HFFc6 (cell line): ENCODE measurements at places on chromosomes 1 and 21. TPM values are rescaled to one million over a fixed set of nuclear protein-coding genes. Genes with fewer than 3 reads are reported as not detected.

DNA sequence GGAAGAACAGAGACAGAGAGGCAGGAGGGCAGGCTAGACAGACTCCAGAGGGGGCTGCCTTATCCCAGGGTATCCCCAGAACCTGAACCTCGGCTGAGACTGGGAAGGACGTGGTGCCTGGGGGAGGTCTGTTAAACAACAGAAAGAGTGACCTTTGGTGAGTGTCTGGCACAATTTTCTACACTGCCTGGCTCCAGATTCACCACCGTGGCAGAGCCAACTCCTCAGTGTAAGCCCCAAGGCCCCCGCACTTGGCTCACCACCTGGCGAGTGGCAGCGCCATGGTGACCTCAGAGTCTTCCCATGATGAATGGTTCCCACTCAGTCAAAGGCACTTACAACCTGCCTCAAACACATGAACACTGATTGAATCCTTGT lies 6.5 kb downstream of the RD3 start:
- no peak overlapping the region for H3K27ac ChIP-seq
- no peaks in the 10 kb centered on the region for H3K36me3 ChIP-seq
- peaks cover 58% of the 10 kb centered on the region for H3K27me3 ChIP-seq
- H3K4me3 ChIP-seq, result no peak overlapping the region
- no peaks in the 10 kb centered on the region; the same call in 1 of the 2 replicates for H3K4me1 ChIP-seq

GRCh38 chr1:219927298-219927955 lies 930 bp downstream of the SLC30A10 start:
- no peak overlapping the region for H3K27ac ChIP-seq
- no peaks in the 10 kb centered on the region for H3K36me3 ChIP-seq
- H3K4me1 ChIP-seq, result no peaks in the 10 kb centered on the region

- no peak overlapping the region; the same call in 1 of the 2 replicates for H3K4me3 ChIP-seq
- peak overlapping the region; percentile 76 for H3K27ac ChIP-seq
- peak; percentile 28 for DNase-seq
- H3K27me3 ChIP-seq, result peaks cover 3% of the 10 kb centered on the region
Measured at GRCh38 chr1:21882721-21883415, 54.2 kb downstream of the HSPG2 start.

GRCh38 chr21:41877901-41878830 lies 978 bp downstream of the PRDM15 start:
- H3K36me3 ChIP-seq, result no peaks in the 10 kb centered on the region
- H3K4me3 ChIP-seq, result peak overlapping the region; percentile 94
- H3K4me1 ChIP-seq, result peaks cover 20% of the 10 kb centered on the region
- H3K27ac ChIP-seq, result peak overlapping the region; percentile 92

DNA sequence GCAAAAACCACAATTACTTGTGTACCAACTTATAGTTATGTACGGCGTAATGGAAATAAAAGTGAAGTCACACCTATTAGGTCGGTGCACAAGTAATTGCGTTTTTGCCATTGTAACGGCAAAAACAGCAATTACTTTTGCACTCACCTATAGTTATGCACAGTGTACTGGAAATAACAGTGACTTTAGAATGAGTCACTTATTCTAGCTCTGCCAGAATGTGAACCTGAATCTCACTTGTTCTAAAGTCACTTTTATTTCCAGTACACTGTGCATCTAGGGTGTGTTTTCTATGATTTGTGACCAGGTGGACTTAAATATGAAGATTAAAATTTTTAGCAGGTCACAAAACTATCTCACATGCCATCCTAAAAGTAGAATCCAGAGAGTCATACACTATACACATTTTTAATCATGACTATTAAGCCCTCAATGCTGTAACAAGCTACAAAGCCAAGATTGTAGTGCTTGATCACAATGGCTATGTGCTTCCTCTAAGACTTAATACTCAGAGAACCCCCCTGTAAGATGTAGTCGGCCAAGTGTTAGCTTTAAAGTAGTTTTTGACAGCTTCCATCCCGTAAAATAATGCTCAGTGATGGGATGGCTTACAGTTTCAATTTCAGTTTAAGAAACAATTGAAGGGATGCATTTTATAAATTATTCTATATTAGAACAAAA lies 218.8 kb downstream of the NEGR1 start:
- no peaks in the 10 kb centered on the region for H3K36me3 ChIP-seq
- H3K4me3 ChIP-seq, result no peak overlapping the region
- no peaks in the 10 kb centered on the region for H3K27me3 ChIP-seq
- DNase-seq, result no peak
- no peak overlapping the region for H3K27ac ChIP-seq
- peaks cover 19% of the 10 kb centered on the region for H3K4me1 ChIP-seq

Gene ESPN
- not detected in 3 replicates for total RNA-seq

- no peak for DNase-seq
- H3K4me1 ChIP-seq, result no peaks in the 10 kb centered on the region
- no peak overlapping the region for H3K4me3 ChIP-seq
- H3K27me3 ChIP-seq, result peaks cover 2% of the 10 kb centered on the region; the same call in 1 of the 2 replicates
Measured at GRCh38 chr1:14313731-14314431, 284.6 kb upstream of the KAZN start.

DNA sequence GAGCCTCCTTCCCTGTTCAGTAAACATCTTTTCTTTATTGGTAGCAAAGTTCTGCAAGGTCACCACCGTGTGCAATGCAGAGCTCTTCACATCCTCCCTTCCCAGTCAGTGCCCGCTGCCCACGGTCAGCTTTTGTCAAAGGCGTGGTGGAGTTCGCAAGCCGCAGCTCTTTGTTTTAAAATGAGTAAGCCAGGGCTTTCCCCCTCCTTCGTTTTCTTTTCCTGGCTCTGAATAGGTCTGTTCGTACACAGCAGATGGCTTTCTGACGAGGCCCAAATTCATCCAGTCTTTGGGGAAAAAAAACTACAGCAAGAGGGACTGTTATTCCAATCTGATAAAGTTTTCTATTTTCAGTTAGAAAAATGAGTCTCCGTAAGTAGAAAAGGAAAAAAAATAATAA lies 153.2 kb downstream of the LRIG2 start:
- no peak overlapping the region for H3K27ac ChIP-seq
- H3K4me3 ChIP-seq, result peak overlapping the region; percentile 35; the same call in 1 of the 2 replicates
- H3K27me3 ChIP-seq, result peaks cover 14% of the 10 kb centered on the region; the same call in 1 of the 2 replicates
- no peak for DNase-seq

Gene THEM5
- not detected in 3 replicates for total RNA-seq

Gene ZNF669
- 3.6 to 5.4 TPM (median 4.3 TPM) in 3 replicates for total RNA-seq

Gene BARHL2
- not detected in 3 replicates for total RNA-seq

Gene CFHR5
- not detected in 3 replicates for total RNA-seq

DNA sequence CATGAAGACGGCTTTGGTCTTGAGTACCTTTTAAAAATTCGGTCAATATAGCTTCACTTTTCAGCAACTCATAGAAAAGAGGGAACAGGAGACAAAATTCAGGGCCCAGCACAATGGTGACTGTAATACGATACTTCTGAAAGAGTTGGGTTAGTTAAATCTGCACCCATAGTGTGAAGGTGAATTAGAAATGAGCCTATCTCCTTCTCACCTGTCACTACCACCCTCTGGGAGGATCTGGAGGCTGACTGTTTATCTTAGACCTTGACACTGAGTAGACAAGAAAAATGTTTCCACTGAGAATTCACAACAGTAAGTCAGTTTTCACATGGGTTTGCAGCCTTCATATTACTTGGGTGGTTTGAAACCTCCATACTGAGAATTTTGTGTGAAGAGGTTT lies 57.9 kb upstream of the HMGB4 start:
- H3K27ac ChIP-seq, result no peak overlapping the region
- DNase-seq, result no peak
- no peaks in the 10 kb centered on the region for H3K4me1 ChIP-seq
- H3K36me3 ChIP-seq, result peaks cover 7% of the 10 kb centered on the region; the same call in 1 of the 2 replicates
- H3K4me3 ChIP-seq, result no peak overlapping the region

- H3K27me3 ChIP-seq, result no peaks in the 10 kb centered on the region; the same call in 1 of the 2 replicates
- peak overlapping the region; percentile 76 for H3K27ac ChIP-seq
- peak overlapping the region; percentile 91 for H3K4me3 ChIP-seq
- DNase-seq, result no peak
Measured at GRCh38 chr1:42657201-42657600, 1.0 kb upstream of the PPIH start.

- peaks cover under 1% of the 10 kb centered on the region; the same call in 1 of the 2 replicates for H3K27me3 ChIP-seq
- no peak for DNase-seq
- H3K4me3 ChIP-seq, result no peak overlapping the region
- H3K27ac ChIP-seq, result no peak overlapping the region
Measured at GRCh38 chr1:8812081-8812480, 5.4 kb downstream of the RERE start.

GRCh38 chr1:48000883-48001282 lies 3.7 kb upstream of the TRABD2B start:
- no peak overlapping the region for H3K27ac ChIP-seq
- no peaks in the 10 kb centered on the region for H3K4me1 ChIP-seq
- H3K27me3 ChIP-seq, result peaks cover 13% of the 10 kb centered on the region

DNA sequence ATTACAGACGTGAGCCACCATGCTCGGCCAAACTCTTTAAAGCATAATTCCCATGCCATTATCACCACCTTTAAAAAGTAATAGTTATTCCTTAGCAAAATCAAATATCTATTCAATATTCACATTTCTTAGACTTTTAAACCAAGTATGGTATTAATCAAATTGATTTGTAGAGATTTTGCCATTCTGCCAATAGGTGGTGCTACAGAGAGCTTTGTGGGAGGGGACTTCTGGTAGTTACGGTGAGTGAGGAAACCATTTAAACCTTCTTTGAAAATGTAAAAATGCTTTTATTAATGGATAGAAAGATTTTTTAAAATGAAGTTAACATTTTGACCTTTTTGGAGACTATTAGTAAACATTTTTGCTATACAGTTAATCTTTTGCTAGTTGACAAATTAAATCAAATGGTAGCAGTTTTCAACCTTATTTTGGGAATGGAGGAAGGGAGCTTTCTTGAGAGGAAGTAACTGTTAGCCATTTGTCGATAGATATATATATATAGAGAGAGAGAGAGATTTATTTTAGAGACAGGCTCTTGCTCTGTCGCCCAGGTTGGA lies 19.3 kb downstream of the IARS2 start:
- no peak overlapping the region for H3K27ac ChIP-seq
- H3K36me3 ChIP-seq, result peaks cover 10% of the 10 kb centered on the region
- H3K4me1 ChIP-seq, result no peaks in the 10 kb centered on the region
- peak; percentile 28 for DNase-seq
- H3K27me3 ChIP-seq, result no peaks in the 10 kb centered on the region; the same call in 1 of the 2 replicates

DNA sequence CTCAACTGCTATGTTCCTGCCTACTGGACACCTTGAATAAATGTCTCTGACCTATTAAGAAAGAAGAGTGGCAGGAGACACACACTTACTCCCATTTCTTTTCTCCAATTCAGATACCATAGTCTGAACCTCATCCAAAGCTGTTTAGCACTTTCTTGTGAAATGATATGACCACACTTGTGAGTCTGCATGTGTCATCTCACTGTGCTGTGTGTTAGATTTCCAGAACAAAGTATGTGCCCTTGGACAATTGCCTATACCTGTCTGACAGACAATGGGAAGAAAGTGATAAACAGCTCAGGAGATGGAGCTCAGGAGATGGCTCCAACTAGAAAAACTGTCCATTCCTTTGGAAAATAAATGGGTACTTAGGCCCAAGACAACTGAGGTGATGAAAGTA lies 48.4 kb downstream of the USP48 start:
- H3K36me3 ChIP-seq, result 0 out of 2 replicates have a peak, but pooled peaks cover 5% of the 10 kb centered on the region
- no peaks in the 10 kb centered on the region for H3K4me1 ChIP-seq
- no peak overlapping the region for H3K4me3 ChIP-seq
- H3K27me3 ChIP-seq, result no peaks in the 10 kb centered on the region
- H3K27ac ChIP-seq, result no peak overlapping the region

DNA sequence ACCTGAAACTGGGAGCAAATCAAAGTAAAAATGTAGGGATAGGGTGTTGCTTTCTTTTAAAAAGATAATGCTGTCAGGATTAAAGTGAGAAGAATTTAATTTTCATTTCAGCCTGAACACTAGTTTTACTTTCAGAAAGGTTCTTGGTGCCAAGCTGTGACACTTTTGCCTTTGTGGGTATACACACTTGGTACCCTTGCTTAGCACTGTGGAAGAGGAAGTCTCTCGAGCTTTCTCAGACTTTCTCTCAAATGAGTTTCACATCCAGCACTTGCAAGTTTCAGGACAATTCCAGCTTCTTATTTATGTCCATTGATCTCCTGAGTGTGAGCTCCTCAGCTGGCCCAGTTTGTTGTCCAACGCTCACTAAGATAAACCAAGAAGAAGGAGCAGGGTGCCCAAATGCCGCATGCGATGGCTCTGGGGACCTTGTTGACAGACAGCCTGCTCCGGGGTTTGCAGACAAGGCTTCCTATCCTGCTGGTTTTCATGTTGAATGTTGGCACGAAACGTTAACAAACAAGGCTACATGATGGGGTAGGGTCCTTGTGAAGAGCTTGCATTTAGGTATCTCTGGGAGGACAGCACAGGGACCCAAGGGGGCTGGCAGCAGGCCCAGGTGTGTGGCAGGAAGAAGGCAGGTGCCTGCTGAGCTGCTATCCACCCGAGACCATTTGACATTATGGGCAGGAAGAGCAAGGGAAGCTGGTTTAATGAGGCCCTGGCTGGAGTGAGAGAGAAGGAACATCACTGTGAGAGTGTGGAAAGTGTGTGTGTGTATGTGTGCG lies 79.7 kb downstream of the POFUT2 start:
- no peak for DNase-seq
- peaks cover 19% of the 10 kb centered on the region for H3K4me1 ChIP-seq
- no peak overlapping the region for H3K4me3 ChIP-seq
- H3K27ac ChIP-seq, result no peak overlapping the region
- H3K27me3 ChIP-seq, result peaks cover 24% of the 10 kb centered on the region
